ENCODE measurements at places on chromosomes 3 and 15. TPM values are rescaled to one million over a fixed set of nuclear protein-coding genes. Genes with fewer than 3 reads are reported as not detected.

Gene PLS1
- total RNA-seq: 83.5 TPM

Gene TM4SF4
- total RNA-seq: 1.3 TPM

Gene HAPLN3
- total RNA-seq: 4.7 TPM

Gene SERINC4
- 0.05 TPM for total RNA-seq

Gene MRAS
- total RNA-seq: 28.5 TPM

Gene IL5RA
- total RNA-seq: not detected

Data from renal cortical epithelial cell (primary cell).